Activated gamma-delta T cell treated with anti-CD3 and anti-CD28 coated beads, Interleukin-2, amount 50 U/mL, for 16 hours (primary cell): ENCODE measurements at places on chromosomes 16 and 17.

DNA sequence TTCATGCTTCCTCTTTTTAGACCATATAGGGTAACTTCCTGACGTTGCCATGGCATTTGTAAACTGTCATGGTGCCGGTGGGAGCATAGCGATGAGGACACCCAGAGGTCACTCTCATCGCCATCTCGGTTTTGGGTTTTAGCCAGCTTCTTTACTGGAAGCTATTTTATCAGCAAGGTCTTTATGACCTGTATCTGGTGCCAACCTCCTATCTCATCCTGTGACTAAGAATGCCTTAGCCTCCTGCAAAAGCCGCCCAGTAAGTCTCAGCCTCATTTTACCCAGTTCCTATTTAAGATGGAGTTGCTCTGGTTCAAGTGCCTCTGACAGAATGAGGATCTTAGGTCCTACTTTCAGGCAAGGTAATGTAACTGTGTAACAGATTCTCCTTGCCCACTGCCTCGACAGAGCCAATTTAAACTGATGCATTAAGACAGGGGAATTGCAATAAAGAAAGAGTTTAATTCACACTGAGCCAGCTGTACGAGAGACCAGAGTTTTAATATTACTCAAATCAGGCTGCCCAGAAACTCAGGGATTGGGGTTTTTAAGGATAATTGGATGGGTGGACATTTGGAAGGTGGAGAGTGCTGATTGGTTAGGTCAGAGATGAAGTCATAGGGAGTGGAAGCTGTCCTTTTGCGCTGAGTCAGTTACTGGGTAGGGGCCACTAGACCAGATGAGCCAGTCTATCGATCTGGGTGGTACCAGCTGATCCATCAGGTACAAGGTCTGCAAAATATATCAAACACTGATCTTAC is 59.9 kb upstream of the ATF7IP2 start:
- DNase-seq, result no peak

GRCh38 chr16:1121601-1122397 is 25.8 kb upstream of the C1QTNF8 start:
- no peak for DNase-seq

GRCh38 chr17:59783221-59784047 is 76.0 kb downstream of the VMP1 start:
- DNase-seq, result no peak

DNA sequence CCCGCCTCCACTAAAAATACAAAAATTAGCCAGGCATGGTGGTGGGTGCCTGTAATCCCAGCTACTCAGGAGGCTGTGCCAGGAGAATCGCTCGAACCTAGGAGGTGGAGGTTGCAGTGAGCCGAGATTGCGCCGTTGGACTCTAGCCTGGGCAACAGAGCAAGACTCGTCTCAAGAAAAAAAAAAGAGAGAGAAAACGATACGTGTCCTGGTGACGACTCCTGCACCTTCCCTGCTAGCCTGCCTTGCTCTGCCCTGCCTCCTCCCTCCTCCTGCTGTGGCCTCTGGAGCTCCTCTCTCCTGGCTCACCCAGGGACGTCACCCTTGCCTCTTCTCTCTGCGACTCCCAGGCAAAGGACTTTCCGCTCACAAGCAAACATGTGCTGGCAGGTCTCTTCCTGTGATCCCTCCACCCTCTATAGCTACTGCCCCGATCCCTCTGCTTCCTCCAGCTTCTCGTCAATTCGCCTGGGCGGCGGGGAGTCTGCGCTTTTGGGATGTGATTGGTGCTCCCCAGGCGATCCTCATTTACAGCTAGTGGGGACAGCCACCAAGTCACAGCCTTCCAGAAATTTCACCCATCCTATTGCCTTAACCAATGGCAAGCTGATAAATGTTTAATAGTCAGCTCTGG is 25.5 kb upstream of the CBX4 start:
- no peak for DNase-seq

DNA sequence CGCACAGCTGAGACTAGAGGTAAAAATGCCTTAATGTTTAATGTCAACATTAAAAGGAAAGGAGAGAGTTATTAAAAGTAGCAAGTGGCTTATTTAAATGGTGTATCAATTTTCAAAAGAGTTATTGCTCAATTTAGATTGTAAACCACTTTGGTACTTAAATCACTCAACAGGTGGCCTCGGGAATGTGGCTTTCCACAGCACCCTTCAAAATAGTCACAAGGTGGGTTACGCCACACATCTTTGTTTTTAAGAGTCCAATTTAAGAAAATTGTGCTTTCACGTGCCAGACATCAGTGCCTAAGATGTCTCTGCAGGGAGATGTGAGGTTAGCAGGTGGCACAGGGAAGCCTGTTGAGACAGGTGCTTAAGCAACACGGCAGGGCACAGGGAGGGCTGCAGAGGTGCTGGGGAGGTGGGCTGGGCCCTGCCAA is 27.5 kb upstream of the ADCY7 start:
- no peak for DNase-seq

DNA sequence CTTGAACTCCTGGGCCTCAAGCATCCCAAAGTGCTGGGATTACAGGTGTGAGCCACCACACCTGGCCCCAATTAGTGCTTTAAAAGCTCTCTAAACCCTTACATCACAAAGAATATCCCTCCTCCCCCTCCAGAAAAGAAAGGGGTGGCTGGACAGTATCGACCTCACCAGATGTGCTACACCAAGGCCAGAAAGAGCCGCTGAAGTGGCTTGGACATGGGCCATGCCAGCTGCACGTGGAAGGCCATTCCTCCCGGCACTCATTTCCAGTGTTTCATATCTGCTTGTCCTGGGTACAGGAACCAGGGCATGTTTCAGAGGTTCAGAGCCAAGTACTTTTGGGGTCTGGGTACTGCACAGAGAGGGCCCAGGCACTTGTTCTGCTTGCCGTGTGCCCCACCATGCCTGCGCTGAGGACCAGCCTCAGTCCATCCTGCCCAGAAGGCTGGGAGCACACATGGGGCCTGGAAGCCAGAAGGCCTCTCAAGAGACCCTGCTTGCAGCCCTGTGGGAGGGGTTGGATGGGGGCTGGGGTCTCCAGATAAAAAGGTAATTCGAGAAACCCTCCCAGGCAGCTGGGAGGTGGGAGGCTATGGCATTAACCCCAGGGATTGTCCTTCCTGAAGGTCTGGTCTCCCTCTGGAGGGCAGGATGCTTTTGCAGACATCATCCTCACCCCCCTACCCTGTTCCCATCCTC is 3.5 kb upstream of the SRRM2 start:
- no peak for DNase-seq

- peak; percentile 22 for DNase-seq
These were observed 16.6 kb upstream of the ERN1 start for GRCh38 chr17:64146418-64147109.

DNA sequence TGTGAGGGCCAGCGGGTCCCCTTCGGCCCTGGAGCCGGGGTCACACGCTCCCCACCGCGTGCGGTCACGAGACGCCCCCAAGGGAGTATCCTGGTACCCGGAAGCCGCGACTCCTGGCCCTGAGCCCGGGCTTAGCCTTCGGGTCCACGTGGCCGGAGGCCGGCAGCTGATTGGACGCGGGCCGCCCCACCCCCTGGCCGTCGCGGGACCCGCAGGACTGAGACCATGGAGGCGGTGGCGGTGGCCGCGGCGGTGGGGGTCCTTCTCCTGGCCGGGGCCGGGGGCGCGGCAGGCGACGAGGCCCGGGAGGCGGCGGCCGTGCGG is at the start of gene NAGLU:
Gene NAGLU (plus strand): TSS at position 194 of the 324 bp plus-strand sequence. CDS start 32 bp downstream, at position 226.
- peak; percentile 74 for DNase-seq

- no peak for DNase-seq
These were observed 128.2 kb downstream of the CEP112 start for GRCh38 chr17:66063686-66064085.
